ENCODE measurements at places on chromosomes 2 and 18. TPM values are rescaled to one million over a fixed set of nuclear protein-coding genes. Genes with fewer than 3 reads are reported as not detected.
A peak's percentile ranks its signal among the peaks of the same experiment; 100 is the strongest.

DNA sequence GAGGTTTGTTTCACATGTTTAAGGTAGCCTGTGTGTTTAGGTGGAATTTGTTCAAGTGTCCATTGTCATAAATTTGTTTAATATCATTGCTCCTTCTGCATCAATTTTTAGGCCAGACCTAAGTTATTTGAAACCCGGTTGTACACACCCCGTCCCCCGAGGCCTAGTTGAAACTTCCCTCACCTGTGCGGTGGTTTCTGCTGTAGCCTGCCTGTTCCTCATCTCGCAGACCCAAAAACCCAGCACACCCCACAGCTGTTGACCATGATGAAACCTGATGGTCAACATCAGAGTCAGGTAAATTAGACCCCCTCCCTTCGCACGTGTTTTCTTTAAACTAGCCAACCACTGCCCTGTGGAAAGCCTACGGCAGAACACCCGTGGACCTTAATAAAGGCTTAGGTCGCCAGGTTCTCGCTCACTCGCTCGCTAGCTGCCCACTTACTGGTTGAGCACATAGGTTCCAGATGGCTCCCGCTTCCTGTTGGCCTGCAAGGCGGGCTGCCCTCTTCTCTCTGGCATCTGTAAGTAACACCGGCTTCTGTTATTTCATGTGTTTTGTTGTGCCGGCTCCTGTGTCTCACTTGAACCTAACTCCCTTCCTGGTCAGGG lies 64.4 kb downstream of the EML6 start:
- no peak for DNase-seq
- no peak overlapping the region for H3K4me3 ChIP-seq
- H3K27ac ChIP-seq = no peak overlapping the region
- peaks cover 1% of the 10 kb centered on the region for H3K27me3 ChIP-seq

DNA sequence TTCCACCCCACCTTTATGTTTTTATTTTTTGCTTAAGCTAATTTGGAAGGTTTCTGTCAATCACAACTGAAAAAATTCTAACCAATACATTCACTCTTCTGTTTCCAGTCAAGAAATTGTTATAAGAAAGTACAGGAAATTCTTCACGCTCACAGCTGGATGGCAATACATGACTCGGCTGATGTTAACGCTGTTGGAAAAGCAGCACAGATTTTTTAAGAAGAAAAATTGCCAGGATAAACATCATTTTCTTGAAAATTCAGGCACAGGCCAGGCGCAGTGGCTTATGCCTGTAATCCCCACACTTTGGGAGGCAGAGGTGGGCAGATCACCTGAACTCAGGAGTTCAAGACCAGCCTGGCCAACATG lies 46.1 kb downstream of the STPG4 start:
- no peaks in the 10 kb centered on the region for H3K4me1 ChIP-seq
- no peaks in the 10 kb centered on the region for H3K36me3 ChIP-seq
- no peak overlapping the region for H3K27ac ChIP-seq
- no peak overlapping the region for H3K4me3 ChIP-seq
- DNase-seq = no peak

- no peak overlapping the region for H3K4me3 ChIP-seq
- H3K27me3 ChIP-seq = peaks cover 6% of the 10 kb centered on the region
- H3K4me1 ChIP-seq = no peaks in the 10 kb centered on the region
Measured at GRCh38 chr2:114119862-114120261, 230.0 kb downstream of the ACTR3 start.

DNA sequence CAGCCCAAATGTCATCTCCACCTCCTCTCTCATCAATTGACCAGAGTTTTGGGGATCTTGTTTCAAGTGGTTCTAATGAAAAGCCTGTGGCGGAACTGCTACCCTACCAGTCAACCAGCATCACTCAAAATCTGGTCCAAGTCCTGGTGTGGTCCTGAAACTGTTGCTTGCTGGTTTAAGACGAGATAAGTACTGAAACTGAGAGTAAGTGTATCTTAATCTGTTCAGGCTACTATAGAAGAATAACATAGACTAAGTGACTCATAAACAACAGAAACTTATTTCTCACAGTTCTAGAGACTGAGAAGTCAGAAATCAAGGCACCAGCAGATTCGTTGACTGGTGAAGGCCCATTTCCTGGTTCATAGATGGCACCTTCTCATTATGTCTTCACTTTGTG lies 879 bp upstream of the GALNT5 start:
- H3K36me3 ChIP-seq = no peaks in the 10 kb centered on the region
- H3K27me3 ChIP-seq = peaks cover 24% of the 10 kb centered on the region
- peak; percentile 68 for DNase-seq
- no peak overlapping the region for H3K27ac ChIP-seq

DNA sequence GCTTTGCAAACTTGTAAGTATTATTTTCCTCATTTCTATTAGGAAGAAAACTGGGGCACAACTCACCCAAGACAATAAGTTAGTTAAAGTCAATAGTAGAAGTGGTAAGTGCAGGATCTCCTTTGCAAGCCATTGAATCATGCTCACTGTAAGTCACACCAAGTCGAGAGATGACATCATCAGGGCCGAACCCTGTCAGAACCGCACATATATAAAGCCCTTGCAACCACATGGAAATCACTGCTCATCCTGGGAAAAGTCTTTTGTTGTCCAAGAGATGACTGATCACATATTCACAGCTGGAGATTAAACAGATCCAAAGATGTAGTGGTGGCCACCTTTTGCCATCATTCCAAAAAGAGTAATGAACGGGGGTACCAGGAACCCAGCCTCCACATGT lies 484.8 kb upstream of the ID2 start:
- no peak overlapping the region for H3K27ac ChIP-seq
- DNase-seq = no peak
- H3K27me3 ChIP-seq = no peaks in the 10 kb centered on the region
- H3K4me1 ChIP-seq = peaks cover 4% of the 10 kb centered on the region
- H3K4me3 ChIP-seq = no peak overlapping the region

DNA sequence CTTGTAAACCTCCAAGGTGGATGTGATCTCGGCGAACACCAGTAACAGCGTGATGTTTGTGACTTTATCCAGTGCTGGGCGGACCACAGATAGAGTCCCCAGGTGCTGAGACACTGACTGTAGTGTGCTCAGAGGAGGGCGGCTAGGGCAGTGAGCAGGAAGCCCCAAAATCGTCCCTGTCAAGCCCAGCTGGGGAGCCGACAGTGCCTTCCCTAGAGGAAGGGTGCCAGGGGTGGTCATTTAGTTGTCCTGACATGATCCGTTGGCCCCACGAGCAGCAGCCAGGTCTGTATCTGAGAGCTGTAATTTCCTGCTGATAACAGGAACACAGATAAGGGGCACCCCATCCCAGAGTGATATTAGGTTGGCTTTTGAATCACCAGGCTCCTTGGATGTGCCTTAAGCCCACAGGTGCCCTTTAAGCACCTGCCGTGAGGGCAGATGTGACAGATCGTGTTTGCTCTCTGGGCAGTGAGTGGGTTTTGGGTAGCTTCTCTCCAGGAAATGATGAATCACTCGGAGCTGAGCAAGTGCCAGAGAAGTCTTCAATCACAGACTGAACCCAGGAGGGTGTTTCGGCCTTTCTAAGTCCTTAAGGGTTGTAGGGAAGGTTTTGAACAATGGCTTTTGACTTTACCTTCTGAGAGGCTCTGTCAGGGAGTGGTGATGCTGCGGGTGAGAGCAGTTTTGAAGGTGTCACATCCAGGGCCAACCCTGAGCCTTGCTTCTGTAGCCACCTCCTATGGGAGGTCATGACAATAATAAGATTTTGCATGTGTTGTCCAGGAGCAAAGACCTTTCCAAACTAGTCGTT lies 7.7 kb downstream of the LPIN1 start:
- H3K27me3 ChIP-seq = no peaks in the 10 kb centered on the region
- peak; percentile 89 for DNase-seq
- H3K36me3 ChIP-seq = peaks cover 14% of the 10 kb centered on the region
- peak overlapping the region; percentile 97 for H3K27ac ChIP-seq
- peak overlapping the region; percentile 76 for H3K4me3 ChIP-seq

- no peaks in the 10 kb centered on the region for H3K27me3 ChIP-seq
- DNase-seq = no peak
- H3K4me1 ChIP-seq = peaks cover 5% of the 10 kb centered on the region
- H3K27ac ChIP-seq = peak overlapping the region; percentile 4
- peaks cover 26% of the 10 kb centered on the region for H3K36me3 ChIP-seq
Measured at GRCh38 chr2:98565941-98566340, 42.4 kb downstream of the COA5 start.

DNA sequence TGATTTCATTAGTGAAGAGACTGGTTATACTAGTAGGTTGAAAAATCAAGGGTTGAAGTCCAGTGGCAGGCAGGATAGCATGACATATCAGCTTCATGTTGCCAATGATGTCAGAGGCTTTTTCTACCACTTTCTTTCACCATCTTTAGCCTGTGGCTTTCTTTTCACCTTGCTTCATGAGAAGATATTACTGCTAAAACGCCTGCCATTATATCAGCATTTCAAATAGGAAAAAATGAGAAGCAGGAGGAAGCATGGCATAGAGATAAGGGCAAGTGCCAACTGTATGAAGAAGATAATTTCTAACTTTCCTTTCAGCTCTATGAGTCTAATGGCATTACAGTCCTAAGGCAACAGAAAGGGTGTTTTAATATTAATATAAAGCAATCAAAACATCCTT lies 270.2 kb upstream of the SYT4 start:
- H3K27ac ChIP-seq = no peak overlapping the region
- no peak for DNase-seq
- H3K4me1 ChIP-seq = no peaks in the 10 kb centered on the region
- no peak overlapping the region for H3K4me3 ChIP-seq
- H3K36me3 ChIP-seq = no peaks in the 10 kb centered on the region
- H3K27me3 ChIP-seq = no peaks in the 10 kb centered on the region

DNA sequence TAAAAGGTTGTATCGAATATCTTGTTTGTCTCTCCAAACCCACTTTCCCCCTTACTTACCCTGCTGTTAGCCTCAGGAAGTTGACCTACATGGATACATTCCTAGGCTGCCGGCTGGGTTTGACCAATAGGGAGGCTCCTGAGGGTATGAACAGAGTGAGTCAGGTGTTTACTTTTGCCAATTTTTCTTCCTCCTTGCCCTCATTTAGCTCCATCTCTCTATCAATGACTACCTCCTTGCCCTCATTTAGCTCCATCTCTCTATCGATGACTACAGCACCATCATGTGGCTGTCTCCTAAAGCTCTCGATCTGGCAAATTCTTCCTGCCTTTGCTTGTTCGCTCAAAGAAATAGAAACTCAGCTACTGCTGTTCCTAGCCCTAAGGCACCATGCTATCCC lies 571.9 kb upstream of the CRIM1 start:
- no peak overlapping the region for H3K4me3 ChIP-seq
- H3K36me3 ChIP-seq = no peaks in the 10 kb centered on the region
- H3K27ac ChIP-seq = no peak overlapping the region
- no peaks in the 10 kb centered on the region for H3K27me3 ChIP-seq

GRCh38 chr18:58758046-58758445 lies 86.8 kb downstream of the MALT1 start:
- no peak overlapping the region for H3K4me3 ChIP-seq
- H3K27ac ChIP-seq = no peak overlapping the region
- H3K36me3 ChIP-seq = peaks cover 2% of the 10 kb centered on the region
- no peak for DNase-seq
- H3K27me3 ChIP-seq = peaks cover 6% of the 10 kb centered on the region

- no peaks in the 10 kb centered on the region for H3K36me3 ChIP-seq
- no peak for DNase-seq
- H3K4me1 ChIP-seq = no peaks in the 10 kb centered on the region
- H3K27ac ChIP-seq = no peak overlapping the region
- no peak overlapping the region for H3K4me3 ChIP-seq
Measured at GRCh38 chr2:166417669-166418068, 41.9 kb upstream of the SCN9A start.

DTNA gene
- 0.40 TPM for total RNA-seq

DNA sequence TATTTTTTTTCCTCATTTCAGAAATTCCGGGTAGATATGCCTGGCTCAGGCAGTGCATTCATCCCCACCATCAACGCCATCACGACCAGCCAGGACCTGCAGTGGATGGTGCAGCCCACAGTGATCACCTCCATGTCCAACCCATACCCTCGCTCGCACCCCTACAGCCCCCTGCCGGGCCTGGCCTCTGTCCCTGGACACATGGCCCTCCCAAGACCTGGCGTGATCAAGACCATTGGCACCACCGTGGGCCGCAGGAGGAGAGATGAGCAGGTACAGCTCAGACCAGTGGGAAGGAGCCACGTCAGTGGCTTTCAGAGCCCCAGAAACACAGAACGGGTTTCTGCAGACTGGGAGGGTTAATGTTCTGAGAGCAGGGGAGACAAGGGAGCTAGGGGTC lies 11.4 kb downstream of the FOSL2 start:
- peak overlapping the region; percentile 42 for H3K27ac ChIP-seq
- no peaks in the 10 kb centered on the region for H3K27me3 ChIP-seq
- DNase-seq = no peak
- peaks cover 90% of the 10 kb centered on the region for H3K4me1 ChIP-seq
- H3K4me3 ChIP-seq = no peak overlapping the region
- H3K36me3 ChIP-seq = peaks cover 87% of the 10 kb centered on the region

- H3K4me3 ChIP-seq = no peak overlapping the region
- peaks cover 2% of the 10 kb centered on the region for H3K27me3 ChIP-seq
Measured at GRCh38 chr2:29776406-29776805, 145.0 kb downstream of the ALK start.

GRCh38 chr2:178383718-178384117 lies 67.3 kb downstream of the PRKRA start:
- H3K36me3 ChIP-seq = no peaks in the 10 kb centered on the region
- no peaks in the 10 kb centered on the region for H3K4me1 ChIP-seq
- no peak overlapping the region for H3K4me3 ChIP-seq
- no peak overlapping the region for H3K27ac ChIP-seq
- no peaks in the 10 kb centered on the region for H3K27me3 ChIP-seq
